Small intestine (tissue), 16 donors: ENCODE measurements at places on chromosomes 6 and 20.

GRCh38 chr20:64158346-64159285, 5.6 kb upstream of the MYT1 start:
- no peak for DNase-seq

DNA sequence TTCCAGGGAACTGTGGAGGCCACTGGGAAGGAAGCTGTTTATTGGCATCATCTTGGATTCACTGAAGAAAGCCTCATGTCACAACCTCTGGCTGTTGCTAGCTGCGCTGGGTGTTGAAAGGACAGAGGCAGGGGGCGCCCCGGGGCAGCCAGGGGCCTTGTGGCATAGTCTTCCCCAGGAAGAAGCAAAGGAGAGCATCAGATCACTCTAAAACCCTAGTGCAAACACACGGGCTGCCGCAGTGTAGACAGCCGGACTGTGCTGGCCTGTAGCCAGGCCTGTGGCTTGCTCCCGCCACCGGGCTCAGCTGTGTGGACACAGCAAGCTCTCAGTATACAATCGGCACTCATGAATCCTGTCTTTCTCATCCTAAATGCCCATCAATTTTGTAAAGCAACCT, 23.8 kb upstream of the SMOC2 start:
- DNase-seq, result no peak

DNA sequence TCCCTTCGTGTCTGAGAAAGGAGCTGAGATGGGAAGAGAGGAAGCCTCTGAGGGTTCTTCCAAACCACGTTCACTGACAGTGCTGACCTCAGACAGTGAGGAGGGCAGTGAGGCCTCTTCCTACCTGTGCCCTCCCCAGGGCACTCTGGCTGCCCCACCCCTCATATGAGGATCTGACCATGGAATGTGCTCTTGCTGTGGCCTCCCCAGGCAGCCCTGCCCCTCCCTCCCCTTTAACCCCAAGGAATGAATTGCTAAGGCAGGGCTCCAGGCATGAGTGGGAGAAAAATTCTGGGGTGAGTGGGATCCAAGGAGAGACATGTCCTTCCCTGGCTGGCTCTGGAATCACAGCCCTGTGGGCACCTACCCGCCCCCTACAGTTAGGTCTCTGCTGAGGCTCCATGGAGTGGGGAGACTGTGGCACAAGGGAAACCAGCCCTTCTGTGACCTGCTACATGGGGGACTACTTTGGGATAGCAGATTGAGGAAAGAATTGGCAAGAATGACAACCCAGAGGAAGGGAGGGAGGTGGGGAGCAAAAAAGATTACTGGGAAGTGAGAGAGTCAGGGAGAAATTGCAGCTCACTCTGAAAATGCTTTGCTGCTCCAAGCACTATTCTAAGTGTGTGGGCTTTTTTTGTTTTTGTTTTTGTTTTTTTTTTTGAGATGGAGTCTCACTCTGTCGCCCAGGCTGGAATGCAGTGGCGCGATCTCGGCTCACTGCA, 29.4 kb downstream of the TNXB start:
- DNase-seq, result no peak

- DNase-seq, result no peak
These were observed 167.9 kb downstream of the HAO1 start for GRCh38 chr20:7772371-7772770.

DNA sequence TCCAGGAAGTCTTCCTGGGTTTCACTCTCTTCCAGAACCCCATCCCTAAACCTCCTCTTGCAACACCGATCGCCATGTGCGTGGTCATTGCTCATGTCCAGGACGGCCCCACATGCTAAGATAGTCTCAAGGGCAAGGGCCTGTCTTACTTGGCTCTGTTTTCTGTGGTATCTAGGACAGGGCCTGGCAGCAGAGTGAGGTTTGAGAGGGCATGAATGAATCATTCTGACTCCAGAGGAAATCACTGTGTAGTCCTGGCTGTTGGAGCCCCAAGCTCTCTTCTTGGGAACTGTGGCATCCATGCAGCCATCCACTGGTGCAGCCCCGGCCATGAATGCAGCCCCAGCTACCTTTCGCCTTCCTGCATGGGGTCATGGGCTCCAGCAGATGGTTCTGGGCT, 12.4 kb downstream of the SIRPA start:
- DNase-seq, result no peak

- DNase-seq, result peak; percentile 83
These were observed 719 bp downstream of the SMPD2 start for GRCh38 chr6:109441069-109441816.

DNA sequence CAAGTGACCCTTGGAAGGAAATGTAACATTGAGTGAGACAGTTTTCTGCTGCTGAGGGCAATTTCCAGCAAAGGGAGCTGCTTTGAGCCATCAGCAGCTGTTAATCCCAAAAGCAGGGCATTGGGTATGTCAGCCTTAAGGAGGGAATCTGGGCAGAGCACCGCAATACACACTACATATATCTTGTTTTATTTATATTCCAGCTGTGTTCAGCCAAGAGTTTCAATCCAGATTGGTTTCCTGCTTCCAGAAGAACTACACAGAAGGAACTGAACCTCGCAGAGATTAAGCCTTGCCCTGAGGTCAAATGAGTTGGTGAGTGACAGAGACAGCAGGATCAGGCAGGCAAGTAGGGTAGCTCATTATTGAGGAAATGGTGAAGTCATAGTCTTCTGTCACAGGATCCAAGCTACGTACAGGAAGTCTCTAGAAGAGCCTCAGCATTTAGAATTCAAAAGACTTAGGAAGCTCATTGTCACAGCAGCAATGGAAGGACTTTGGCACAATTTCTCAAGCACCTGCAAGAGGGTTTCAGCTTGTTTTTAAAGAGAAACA, 109.9 kb upstream of the HEY2 start:
- DNase-seq, result no peak

- DNase-seq, result no peak
These were observed 762.4 kb upstream of the SLC35B3 start for GRCh38 chr6:9197726-9198125.
